ENCODE measurements at places on chromosomes 4 and X.

GRCh38 chr4:33302321-33302720 is 2582.2 kb downstream of the PCDH7 start:
- DNase-seq, result no peak

DNA sequence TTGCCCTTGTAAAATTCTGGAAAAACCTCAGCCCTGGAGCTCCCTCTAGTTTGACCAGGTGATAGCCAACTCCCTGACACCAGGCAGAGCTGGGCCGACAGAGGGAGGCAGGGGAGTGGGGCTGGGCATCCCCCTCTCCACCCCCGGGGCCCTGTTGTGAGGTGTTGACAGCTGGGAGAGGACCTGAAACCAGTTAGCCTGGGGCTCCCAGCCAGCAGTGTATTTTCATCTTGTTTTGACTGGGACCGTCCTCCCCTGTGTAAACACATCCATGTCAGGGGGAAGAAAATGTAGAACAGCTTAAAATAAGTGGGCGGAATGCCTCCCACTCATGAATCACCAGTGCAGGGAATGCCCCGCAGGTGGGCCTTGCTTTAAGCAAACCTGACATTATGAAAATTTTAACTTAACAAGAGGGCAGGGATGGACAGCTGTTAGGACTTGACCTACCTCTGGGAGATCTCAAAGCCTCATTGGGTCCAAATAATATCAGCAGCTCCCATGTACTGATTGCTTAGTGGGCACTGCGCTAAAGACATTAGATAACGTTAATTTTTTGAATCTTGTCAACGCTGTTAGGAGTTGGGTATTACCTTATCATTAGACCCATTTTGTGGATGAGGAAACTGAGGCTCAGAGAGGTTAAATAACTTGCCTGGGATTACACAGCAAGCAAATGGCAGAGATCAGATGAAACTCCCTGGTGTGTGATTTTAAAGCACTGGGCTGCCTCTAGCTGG is 45.9 kb downstream of the TSC22D3 start:
- DNase-seq, result no peak

DNA sequence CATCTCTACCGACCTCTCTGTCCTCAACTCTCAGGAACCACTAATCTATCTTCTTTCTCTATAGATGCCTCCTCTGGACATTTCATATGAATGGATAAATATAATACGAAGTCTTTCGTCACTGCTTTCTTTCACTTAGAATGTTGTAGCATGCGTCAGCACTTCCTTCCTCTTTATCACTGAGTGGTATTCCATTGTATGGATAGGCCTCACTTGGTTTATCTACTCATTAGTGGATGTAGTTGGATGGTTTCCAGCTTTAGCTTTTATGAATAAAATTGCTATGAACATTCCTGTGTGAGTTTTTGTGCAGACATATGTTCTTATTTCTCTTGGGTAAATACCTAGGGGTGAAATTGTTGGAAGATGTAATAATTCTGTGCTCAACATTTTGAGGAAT is 528.2 kb upstream of the FAT1 start:
- no peak for DNase-seq

DNA sequence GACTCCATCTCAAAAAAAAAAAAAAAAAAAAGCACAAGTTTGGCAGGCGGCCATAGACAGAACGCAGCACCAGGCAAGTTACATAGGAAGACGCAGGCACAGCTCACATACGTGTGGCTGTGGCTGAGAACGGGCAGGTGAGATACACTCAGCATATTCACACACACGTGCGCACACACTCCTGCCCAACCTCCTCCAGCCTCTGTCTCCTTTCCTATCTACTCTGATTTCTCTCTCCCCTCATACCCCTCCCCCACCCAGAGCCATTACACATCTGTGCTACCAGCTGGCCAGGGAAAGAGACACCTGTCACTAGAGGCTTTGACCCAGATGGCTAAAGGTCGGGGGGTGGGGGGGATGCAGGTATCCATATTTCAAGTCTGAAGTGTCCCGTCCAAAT is 2.2 kb upstream of the SLC38A5 start:
- DNase-seq, result no peak

GRCh38 chr4:60759518-60760245 is 440.4 kb upstream of the ADGRL3 start:
- DNase-seq, result no peak

- no peak for DNase-seq
Observed at GRCh38 chrX:40550066-40550465, 30.7 kb upstream of the ATP6AP2 start.

DNA sequence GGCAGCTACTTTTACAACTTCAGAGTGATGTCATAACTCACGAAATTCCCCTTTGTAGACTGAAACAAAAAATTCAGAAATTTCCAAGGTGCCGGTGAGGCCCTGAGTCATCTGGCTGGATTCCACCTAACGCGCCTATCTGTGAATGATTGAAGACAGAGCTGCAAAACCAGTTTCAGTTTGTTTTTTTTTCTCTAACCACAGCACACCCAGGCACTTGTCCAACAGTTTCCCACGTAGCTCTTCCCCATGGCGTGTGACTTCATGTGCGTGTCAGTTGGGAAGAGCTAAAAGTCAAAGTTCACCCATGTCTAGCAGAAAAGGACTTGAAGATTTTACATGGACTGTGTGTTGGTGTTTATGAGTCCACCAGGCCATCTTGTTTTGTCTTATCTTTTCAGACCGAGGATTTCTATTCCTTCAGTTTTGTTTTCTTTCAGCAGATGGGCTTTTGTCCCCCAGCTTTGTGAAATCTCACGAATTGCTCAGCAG is 16.4 kb downstream of the TCEANC start:
- DNase-seq, result peak; percentile 51

DNA sequence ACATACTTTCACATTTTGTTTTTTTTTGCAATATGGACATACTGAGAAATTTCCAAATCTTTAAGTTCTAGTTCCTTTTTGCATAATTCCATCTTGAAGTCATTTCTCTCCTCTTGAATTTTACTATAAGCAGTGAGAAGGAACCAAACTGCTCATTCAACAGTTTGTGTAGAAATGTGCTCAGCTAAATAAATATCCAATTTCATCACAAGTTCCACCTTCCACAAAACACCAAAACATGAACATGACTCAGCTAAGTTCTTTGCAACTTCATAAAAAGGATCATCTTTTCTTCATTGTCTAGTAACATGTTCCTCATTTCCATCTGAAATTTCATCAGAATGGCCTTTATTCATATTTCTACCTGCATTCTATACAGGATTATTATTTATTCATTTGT is 77.3 kb upstream of the FGF13 start:
- no peak for DNase-seq

DNA sequence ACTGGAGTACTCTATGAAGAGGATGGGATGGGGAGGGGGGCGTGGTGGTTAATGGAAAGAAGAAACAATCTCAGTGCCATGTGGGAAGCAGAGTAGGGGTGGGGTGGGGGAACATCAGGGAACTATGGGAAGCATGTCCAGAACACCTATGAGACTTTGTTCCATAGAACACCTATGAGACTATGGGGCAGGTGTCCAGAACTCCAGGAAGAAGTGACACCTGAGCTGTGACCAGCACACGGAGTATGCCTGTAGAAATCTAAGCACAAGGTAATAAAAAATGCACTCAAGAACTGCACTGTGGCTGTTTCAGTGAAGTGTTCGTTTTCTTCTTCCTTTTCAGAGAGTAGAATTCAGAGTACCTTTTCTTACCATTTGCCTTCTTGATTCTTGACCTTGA is 704.8 kb upstream of the TENM3 start:
- DNase-seq, result no peak

DNA sequence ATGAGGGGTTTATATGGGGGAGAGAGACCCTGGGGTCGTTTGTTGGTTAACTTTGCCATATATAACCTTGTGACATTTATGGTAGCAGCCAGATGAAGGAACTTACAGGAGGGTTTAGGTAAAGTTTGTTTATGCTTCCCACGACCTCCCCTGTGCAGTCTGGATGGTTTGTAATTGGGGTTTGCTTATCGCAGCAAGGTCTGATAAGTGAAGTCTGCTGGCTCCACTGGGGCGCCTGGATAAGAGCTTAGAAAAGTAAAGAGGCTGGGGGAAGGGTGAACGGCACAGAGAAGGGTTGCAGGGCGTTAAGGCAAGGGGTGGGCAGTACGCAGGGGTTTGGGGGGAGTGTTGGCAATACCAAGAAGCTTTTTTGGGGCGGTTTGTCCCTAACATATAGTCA is 98.7 kb downstream of the KDM6A start:
- no peak for DNase-seq

- DNase-seq, result no peak
Observed at GRCh38 chrX:24842486-24842885, 148.8 kb downstream of the POLA1 start.

GRCh38 chr4:88660446-88661294 is 37.0 kb downstream of the NAP1L5 start:
- no peak for DNase-seq

DNA sequence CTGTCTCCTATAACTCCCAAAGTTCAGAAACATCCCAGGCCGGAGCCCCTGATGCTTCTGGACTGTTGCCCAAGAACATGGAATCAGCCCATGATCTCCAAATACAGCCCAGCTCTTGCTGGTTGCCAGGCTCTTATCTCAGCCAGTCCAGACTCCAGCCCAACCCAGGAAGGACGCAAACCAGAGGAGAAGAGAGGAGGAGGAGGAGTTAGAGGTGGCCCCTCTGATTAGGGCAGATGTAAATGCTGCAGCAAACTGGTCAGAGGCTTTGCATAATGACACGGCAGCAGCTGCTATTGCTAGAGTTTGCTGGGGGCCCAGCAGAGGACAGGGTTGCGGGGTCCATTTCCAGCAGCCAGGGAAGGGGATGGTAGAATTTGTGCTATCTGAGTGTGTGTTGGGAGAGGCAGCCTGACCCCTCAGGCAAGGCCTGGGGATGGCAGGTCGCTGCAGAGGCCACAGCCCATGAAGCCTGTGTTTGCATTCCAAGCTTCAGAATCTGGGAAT is 4.2 kb upstream of the OTUD5 start:
- no peak for DNase-seq

GRCh38 chr4:183261953-183262775 is 57.9 kb downstream of the CLDN22 start:
- DNase-seq, result peak; percentile 59
